Lower leg skin (tissue), 4 donors: ENCODE measurements at places on chromosomes 16 and 17.

DNA sequence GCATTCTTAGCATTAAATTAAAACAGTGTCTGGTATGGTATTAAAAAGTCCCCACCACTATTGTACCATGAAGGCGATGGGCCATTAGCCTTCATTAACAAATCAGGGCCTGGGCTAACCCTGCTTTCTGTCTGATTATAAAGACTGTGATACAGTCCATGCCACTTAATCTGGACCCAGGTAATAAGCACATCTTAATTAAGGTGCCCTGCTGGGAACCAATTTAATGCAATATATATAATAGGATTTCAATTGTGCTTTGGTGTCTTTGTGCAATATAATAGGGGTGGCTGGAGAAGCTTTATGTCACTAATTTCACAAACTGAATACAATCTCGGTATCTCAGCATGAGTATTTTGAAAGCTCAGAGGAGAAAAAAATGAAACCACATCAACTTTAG lies 64.4 kb upstream of the CDH8 start:
- DNase-seq: no peak

- DNase-seq: peak; percentile 73
Measured at GRCh38 chr17:41772218-41772585, 14.3 kb downstream of the JUP start.

- no peak for DNase-seq
Measured at GRCh38 chr17:40818343-40818732, 4.1 kb downstream of the KRT10 start.

DNA sequence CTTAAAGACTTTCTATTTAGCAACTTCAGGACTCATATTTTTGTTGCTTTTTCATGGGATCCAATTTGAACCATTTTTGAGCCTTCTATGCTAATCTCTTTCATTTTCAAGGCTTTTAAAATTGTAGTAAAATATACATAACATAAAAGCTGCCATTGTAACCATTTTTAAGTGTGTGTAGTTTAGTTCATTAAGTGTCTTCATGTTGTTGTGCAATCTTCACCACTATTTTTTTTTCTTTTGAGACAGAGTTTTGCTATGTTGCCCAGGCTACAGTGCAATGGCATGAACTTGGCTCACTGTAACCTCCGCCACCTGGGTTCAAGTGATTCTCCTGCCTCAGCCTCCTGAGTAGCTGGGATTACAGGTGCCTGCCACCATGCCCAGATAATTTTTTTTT lies 451.6 kb downstream of the TMEM114 start:
- DNase-seq: no peak

DNA sequence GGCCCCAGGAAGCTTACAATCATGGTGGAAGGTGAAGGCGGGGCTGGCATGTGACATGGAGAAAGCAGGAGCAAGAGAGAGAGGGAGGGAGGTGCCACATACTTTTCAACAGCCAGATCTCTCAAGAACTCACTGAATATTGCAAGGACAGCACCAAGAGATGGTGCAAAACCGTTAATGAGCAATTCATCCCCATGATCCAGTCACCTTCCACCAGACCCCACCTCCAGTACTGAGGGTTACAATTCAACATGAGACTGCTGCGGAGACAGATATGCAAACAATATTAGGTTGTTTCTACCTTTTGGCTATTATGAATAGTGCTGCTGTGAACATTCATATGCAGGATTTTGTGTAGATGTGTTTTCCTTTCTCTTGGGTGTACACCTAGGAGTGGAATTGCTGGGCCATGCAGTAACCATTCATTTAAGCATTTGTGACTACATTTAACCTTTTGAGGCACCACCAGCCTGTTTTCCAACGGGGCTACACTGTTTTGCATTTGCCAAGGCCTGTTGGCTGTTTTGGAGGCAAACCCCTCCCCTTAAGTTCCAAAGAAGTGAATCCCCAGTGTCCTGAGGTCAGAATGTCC lies 28.8 kb downstream of the PLCG2 start:
- no peak for DNase-seq

DNA sequence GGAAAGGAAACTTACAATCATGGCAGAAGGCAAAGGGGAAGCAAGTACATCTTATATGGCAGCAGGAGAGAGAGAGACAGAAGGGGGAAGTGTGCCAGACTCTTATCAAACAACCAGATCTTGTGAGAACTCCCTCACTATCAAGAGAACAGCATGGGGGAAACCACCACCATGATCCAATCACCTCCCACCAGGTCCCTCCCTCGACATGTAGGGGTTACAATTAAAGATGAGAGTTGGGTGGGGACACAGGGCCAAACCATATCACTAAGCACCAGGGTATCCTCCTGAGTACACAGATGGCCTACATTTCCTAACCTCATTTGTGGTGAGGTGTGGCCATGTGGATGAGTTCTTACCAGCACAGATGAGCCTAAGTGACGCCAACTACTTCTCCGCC lies 348.6 kb upstream of the ZFHX3 start:
- no peak for DNase-seq
